ENCODE measurements at places on chromosomes 7 and 10.
A peak's percentile ranks its signal among the peaks of the same experiment; 100 is the strongest.

DNA sequence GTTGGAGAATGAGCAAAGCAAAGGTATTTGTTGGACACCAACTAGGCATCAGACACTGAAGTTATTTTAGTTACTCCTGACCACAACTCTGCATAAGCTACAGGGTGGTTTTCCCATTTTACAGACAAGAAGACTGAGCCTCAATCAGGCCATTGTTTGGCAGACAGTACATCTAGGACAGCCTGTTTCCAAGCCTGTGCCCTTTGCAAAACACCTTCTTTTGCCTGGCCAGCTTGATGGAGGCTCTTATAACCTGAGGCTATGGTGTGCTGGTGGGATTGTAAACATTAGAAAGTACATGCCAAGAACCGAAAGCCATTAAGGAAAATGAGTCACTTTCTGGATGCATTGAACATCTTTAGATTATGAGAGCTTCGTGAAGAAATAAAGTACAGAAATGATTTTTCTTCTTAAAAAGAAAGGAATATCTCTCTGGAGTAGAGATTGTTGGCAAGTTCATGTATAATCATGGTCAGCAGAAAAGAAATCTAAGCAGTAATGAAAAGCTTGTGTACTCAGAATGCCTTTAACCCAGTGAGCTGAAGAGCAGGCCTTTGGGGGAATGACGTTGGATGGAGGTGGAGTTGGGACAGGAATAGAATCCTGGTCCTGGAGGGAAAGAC is 140.6 kb downstream of the KIAA1217 start:
- DNase-seq, result peak; percentile 87

DNA sequence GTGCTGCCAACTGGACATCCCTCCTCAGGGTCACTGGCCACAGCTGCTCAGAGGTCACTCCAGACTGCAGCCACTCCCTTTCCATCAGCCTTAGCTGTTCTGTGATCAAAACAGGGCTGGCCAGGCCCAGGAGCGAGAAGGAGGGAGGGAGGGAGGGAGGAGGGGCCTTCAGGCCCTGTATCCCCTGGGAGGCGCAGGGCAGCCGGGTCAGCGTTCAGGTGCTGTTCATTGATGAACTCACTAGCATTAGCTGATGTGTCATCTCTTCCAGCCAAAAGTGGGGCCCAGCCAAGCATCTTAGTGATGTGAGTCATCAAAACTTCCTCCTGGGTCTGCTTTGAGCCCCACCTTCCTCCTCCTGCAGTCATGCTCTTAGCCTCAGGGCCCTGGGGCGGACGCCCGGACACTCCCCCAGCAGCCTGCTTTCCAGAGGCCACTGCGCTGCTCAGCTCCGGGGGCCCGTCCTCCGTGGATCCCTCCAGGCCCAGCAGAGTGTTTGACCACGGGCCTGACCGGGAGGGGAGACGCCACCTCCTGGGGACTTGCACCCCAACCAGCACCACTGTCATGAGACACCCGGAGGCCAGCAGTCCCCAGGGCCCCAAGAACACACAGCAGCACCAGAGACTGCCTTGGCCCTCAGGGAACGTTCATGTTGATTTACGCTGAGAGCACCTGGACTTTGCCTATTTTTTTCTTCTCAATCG is 149.2 kb downstream of the PRKAG2 start:
- peak; percentile 99 for DNase-seq

GRCh38 chr7:32119790-32120196 is 49.6 kb upstream of the PDE1C start:
- no peak for DNase-seq

- DNase-seq, result no peak
These were observed 24.9 kb downstream of the WASL start for GRCh38 chr7:123723913-123724312.

DNA sequence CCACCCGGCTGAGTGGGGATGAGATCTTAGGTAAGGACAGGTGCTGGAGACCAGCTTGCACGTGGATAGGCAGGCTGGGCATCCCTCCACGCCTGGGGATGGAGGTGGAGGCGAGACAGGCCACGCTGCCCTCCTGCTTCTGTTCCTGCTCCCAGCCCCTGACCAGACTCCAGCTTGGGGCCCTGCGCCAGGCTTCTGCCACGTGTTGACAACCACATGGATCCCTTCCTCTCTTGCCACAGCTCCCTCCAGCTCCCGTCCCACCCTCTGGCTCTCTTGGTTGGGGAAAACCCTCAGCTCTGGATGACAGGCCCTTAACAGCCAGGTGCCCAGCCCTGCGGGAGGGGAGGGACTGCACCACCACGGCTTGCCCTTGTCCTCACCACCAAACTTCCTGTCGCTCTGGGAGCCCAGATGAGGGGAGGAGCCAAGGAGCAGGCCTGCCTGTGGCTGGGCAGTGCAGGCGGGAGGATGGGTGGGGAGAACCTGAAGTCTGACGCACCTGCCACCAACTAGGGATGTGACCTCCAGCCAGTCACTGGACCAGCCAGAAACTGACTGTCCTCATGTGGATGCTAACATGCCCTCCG is 36.0 kb downstream of the KCNH2 start:
- peak; percentile 23 for DNase-seq

DNA sequence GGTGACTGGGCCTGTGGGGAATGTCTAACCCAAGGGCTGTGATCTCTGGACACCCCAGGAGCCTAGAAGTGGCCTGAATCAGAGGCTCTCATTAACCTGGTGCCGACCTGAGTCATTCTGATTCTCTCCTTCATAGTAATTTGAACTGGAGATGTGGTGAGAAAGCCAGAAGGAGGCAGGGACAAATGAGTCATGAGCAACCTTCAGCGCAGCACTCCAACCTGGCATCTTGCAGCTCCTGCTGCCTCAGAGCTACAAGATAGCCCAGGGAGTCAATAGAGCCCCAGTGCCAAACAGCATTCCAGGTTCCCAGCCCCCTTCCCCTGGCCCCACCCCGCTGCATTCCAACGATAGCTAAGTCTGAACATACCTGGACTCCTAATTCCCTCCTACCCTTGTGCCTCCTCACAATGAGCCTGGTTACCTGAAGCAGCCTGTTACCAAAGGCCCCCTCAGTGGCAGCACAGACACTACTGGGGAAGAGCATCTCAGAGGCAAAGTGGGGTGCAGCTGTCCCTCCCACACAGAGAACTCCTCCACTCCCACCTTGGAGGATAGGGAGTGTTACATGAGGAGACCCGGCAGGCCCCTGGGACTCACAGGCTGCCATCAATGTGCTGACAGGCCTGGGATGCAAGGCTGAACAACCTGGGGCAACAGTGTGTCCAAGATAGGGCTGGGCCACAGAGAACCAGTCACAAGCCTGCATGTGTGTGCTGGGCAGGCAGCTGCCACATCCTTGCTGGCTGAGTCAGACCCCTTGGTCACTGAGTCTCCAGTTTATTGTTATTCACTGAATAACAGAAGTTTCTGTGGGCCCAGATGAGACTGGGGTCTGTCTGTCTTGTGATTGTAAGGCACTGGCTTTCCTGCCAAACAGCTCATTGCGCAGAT is 76.8 kb upstream of the LEP start:
- DNase-seq, result peak; percentile 52

DNA sequence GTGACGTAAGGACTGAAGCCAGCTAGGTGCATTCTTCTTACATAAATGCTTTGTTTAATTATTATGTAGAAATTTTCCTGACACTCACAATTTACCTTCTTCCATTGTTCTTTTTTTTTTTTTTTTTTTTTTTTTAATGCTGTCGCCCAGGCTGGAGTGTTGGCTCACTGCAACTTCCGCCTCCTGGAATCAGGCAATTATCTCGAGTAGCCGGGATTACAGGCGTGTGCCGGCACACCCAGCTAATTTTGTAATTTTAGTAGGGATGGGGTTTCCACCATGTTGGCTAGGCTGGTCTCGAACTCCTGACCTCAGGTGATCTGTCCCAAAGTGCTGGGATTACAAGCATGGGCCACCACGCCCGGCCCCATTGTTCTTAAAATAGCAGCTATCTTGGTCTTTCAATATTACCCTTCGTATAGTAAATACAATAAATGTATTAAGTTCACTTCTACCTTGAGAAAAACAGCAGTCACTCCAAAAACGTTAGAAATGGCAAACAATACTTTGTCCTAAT is 32.1 kb downstream of the BZW2 start:
- no peak for DNase-seq

GRCh38 chr10:47296156-47296894 is 3.7 kb upstream of the GDF10 start:
- DNase-seq, result no peak

- no peak for DNase-seq
These were observed 7.9 kb upstream of the INHBA start for GRCh38 chr7:41710838-41711237.

GRCh38 chr10:73998929-73999691 is 1.2 kb downstream of the VCL start:
- peak; percentile 88 for DNase-seq

DNA sequence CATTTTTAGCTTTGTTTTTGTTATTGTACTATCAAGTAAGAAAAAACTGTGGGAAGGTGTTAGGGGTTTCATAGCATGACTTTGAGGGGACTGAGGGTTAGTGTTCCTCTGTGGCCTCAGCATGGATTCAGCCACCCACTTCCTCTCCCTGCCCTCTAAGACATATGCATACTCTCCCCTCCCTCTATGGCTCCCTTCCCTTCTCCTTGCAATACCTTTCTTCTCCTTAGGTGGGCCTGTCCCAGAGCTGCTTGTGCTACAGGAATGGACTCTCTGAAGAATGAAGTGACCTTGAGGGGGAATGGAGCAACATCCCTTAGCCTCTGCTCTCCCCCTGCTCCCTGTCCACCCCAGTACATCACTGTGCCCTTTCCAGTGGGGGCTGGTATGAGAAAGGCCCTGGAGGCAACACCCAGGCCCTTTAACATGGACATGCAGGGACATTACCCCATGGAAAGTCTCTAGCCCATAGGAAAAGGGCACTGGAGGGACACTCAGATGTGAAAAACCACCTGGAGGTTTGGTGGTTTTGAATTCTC is 22.4 kb downstream of the CDH23 start:
- no peak for DNase-seq

GRCh38 chr7:98178321-98178720 is 32.9 kb upstream of the BHLHA15 start:
- no peak for DNase-seq

DNA sequence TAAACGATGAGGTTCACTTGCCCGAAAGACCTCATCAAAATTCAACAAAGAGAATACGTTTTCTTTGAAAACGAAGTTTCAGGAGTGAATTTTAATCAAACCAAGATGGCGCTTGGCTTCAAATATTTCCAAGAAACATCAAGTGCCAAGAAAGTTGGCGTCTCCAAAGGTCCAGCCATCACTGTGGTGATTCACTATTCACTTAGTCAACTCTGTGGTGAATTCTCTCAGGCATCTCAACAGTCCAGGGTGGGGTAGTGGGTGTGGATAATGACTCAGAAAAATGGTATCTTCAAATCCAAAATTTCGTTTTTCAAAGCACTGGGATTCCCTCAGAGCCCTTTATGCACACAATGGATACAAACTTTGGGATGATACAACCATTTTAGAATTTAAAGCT is 133.1 kb downstream of the SVIL start:
- DNase-seq, result peak; percentile 97

DNA sequence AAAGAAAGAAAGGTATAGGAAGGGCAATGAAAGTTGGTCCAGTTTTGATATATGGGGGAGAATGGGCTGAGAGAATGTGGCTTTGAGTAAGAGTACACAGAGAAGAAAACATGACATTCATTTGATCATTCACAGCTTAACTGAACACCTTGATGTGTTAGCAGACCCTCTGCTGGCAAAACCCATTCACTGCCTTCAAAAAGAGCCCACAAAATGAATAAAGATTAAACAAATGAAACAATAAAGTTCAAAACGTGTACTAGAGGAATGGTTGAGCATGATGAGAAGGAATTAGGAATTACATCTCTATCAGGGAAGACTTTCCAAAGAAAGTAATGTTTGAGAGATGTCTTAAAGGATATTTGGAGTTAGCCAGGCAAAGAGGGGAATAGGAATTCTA is 2.1 kb downstream of the WEE2 start:
- no peak for DNase-seq

GRCh38 chr7:70092314-70093204 is 494.3 kb downstream of the AUTS2 start:
- peak; percentile 54 for DNase-seq

DNA sequence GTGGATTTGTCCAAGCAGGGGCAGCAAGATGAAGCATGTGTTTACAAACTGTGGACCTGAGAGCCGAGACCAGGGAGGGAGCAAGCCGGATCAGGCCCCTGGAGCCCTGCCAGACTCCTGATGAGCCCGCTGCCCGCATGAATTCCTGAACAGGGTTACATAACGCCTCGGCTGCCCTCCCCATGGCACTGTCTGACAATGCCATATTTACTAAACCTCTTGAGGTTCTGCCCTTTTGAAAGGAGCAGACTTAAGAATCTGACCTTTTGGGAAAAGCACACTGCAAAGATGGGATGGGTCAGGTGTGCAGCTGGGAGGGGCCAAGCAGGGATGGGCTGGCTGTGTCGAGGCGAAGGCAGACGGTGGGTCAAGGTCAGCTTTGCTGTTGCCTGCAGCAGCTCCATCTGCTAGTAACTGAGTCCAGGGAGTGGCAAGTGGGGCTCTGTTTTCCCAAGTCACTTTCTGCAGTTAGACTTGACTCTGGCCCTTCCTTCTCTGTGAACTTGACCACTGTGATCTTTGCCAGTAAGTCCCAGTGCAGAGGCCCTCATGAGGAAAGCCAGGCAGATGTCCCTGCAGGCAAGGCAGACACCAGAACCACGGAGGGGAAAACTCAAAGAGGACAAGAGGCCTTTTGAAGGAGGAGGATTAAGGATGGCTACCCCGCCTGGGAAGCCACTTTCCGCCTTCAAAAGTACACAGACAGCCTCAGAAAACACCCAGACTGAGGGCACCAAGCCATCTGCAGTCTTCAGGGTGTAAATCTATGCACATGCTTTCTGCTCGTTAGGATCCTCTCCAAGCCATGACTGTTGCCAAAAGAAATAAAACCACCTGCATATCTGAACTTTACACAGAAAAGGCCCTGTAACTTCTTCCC is 175.8 kb downstream of the TNS3 start:
- DNase-seq, result peak; percentile 88

Measured in RPMI7951 (cell line).